GM23248 (cell line): ENCODE measurements at places on chromosomes 1 and 21.

GRCh38 chr1:172902861-172903381, 147.8 kb downstream of the TNFSF18 start:
- DNase-seq = peak; percentile 86

- DNase-seq = peak; percentile 94
Measured at GRCh38 chr1:212452323-212453155, 19.8 kb downstream of the NENF start.

GRCh38 chr1:159408862-159409400, 23.1 kb upstream of the OR10J4 start:
- no peak for DNase-seq

DNA sequence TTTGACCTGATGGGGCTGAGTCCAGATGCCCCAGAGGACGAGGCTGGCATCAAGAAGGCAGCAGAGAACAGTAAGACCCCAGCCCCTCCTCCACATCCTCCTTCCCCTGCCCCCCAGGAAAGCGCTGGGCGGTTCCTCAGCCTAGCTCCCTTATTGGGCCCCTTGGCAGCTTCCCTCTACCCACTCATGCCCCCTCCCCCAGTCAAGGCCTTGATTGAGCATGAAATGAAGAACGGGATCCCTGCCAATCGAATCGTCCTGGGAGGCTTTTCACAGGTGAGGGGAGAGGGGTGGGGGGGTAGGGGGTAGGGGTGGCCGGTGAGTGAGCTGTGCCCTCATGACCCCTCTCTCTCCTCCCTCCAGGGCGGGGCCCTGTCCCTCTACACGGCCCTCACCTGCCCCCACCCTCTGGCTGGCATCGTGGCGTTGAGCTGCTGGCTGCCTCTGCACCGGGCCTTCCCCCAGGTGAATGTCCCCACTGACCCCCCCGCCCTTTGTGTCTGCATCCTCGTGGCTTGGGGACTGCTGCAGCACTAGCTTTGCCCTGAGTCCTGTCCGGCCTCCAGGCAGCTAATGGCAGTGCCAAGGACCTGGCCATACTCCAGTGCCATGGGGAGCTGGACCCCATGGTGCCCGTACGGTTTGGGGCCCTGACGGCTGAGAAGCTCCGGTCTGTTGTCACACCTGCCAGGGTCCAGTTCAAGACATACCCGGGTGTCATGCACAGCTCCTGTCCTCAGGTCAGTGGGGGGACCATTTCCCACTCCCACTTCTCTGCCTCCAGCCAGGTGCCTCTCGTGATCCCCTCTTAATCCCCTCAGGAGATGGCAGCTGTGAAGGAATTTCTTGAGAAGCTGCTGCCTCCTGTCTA, 3.2 kb downstream of the LYPLA2 start:
- no peak for DNase-seq

DNA sequence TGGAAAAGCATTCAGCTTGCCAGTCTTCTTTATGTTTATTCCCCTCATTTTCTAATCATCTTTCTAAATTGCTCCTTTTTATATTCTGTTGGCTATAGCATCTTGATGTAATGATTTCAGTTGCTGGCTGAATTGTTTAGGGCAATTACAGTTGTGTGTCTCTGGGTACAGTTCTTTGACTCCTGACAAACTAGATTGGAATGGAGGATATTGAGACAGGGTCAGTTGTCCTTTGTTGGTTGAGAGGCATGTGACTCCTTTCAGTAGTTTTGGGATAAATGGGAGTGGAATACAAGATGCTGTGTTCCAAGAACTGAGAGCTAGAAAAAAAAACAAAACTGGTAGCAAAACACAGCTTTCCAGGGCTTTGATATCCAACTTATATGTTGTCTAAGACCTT, 1.5 kb downstream of the CENPF start:
- peak; percentile 48 for DNase-seq

DNA sequence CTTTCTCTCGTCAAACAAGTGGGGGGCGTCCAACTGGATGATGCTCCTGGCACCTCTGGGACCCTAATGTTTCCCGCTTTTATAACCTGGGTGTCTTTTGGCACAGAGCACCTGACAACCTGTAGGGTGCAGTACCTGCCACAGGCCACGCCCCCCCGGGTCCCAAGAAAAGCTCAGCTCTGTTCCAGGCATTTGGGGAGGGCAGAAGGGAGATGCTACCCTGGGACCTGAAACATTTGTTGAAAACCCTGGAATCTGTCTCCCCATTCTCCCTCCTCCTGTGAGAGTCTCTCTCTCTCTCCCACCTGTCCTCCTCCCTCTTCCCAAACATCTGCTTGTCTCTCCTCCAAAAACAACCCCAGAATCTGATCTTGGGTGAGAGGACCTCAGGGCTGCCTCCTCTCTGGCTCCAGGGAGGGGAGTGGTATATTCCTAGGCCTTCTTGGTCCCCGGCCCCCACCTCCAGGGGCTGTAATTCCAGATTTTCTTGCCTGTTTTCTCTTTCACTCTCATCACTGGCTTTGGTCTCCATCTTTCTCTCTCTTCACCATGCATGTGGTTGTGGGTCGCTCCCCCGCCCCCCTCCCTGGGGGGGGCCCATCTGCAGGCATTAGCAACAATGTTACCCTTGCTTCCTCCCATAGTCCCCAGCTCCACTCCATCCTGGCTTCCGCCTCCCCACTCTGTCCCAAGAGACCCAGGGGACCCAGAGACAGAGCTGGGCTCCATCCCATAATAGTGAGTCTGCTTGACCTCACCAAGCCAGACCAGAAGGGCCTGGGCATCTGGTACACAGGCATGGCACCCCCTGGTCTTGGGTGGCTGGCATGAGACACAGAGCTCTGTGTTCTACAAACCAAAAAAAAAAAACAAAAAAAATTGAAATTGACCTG, 4.1 kb downstream of the AHDC1 start:
- no peak for DNase-seq

GRCh38 chr1:165883056-165883455, 55.6 kb downstream of the UCK2 start:
- DNase-seq = no peak
